ENCODE measurements at places on chromosomes 3 and 15. TPM values are rescaled to one million over a fixed set of nuclear protein-coding genes. Genes with fewer than 3 reads are reported as not detected.

DNA sequence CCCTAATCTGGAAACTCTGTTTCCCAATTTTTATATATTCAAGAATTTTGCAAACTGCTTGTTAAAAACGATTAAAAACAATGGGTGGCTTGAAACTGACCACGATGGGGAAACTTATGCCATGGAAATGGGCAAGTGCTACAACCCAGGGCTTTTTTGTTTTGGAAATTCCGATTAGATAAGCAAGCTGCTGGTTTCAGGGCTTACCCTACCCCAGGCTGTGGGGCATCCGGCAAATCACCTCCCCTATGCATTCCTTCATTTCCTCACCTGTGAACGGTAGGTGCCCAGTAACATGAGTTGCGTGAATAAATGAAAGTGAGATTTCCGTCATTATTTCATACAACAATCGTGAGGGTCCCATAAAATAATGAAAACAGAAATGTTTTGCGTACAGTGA, 34.3 kb downstream of the ST6GAL1 start:
- no peak for DNase-seq

GRCh38 chr15:60859996-60860494, 369.1 kb downstream of the RORA start:
- DNase-seq = no peak

DNA sequence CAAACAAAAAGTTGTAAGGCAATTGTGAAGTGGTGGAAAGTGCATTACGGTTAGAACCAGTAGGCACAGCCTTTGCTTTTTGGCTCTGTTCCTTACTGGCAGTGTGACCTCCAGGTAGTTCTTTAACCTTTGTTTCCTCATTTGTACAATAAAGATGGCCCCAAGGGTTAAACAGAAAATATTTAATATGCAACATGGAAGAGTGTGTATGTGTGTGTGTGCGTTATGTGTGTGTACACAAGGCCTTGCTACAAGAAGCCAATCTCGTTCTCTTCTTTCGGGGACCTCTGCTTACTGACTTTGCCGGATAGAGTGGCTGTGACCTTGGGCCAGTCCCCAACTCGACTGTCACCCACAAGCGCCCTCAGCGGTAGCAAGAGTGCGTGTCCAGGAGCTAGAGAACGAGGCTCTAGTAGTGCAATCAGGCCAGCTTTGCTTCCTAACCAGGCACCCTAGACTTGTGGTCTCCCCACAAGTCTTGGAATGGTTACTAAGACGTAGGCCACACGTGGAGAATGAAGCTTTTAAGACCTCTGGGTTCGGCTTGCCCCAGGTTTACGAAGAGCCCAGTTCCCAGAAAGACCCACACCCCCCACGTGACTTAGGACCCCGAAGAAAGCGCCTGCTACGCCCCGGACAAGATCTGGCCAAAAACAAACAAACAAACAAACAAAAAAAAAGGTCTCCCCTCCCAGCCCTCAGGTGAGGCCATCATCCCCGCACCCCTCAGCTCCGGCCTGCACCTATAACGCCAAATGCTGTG, 593 bp downstream of the CIAO2A start:
- peak; percentile 72 for DNase-seq

DNA sequence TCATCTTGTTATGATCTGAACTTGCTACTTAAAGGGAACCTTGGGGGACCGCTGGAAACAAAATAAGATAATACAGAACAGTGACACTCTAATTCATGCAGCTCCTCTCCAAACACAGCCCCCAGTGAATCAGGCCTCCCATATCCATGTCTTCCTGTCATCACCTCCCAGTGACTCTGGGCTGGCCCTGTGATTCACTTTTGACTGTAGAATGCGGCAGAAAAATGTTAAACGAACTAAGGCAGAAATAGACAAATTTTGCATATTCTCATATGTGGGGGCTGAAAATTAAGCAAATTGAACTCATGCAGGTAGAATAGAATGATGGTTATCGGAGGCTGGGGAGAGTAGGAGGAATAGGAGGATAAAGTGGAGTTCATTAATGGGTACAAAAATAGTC, 20.2 kb upstream of the GADL1 start:
- DNase-seq = no peak

DNA sequence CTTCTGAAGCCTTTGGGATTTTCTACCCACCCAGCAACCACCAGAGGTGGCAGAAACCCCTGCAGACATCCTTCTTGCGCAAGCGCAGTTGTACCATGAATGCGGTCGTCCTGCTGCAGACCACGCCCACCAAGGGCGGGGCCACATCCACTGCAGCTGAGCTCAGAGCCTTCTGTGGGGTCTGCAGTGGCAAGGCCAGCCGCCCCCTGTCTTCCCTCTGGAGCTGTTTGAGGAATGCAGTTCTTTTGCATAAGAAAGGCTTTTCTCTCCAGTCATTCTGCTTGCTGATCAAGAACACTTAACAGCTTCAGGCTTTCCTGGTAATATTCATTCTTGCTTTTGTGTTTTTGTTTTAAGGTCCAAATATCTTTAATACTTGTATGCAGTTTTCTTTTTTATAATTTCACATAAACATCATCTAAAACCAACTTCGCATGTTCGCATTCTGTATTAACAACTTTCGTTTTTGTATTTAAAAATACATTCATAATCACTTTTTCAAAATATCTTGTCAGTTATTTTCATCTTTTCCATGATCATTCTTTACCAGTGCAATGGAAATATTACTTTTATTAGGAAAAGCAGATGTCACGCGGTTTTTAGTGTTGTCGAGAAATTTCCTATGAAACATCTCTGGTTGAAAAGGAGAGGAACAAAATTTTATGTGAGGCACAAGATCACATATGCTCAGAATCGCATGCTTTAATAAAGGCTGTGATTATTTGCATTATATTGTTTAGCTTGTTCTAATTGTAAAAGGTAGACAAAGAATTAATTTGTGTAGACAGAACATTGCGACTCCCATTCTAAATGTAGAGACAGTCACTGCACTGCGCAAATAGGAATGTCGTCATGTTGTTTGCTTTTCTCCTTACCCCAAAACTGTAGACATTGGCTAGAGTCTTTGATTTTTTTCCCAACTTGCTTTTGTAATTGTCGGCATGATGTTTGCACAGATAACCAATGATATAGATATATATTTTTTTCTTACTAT, 98.1 kb upstream of the SNRPN start:
- no peak for DNase-seq

DNA sequence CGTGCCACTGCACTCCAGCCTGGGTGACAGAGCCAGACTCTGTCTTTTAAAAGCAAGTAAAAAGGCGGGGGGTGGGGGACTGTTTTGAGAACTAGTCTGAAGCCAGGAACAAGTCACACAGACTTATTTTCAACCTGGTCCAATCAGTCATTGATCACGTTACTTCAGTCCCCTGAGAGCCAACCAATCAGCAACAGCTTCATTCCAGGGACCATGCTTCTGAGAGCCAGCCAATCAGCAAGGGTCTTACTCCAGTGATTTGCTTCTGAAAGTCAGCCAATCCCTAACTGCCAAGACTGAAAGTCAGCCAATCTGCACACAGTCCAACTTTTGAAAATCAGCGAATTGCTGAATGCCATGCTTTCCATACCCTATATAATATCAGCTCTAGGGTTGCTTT, 48.6 kb upstream of the C15orf39 start:
- peak; percentile 82 for DNase-seq

GRCh38 chr3:84100861-84101260, 857.9 kb upstream of the CADM2 start:
- DNase-seq = no peak

DNA sequence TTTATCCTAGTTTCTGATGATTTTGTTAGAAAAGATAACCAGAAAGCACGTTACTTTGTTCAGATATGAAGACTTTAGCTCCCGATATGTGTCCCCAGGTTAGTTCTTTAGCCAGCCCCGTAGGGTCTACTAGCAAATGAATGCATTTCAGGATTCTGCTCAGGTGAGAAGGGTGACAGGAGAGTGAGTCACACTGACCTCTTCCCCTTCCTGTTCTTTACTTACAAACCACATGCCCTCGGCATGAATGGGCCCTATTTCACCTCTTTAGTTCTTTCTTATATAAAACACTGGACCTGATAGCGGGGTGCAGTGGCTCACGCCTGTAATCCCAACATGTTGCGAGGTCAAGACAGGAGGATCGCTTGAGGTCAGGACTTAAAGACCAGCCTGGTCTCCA, 98.4 kb downstream of the SLC49A4 start:
- peak; percentile 28 for DNase-seq

DNA sequence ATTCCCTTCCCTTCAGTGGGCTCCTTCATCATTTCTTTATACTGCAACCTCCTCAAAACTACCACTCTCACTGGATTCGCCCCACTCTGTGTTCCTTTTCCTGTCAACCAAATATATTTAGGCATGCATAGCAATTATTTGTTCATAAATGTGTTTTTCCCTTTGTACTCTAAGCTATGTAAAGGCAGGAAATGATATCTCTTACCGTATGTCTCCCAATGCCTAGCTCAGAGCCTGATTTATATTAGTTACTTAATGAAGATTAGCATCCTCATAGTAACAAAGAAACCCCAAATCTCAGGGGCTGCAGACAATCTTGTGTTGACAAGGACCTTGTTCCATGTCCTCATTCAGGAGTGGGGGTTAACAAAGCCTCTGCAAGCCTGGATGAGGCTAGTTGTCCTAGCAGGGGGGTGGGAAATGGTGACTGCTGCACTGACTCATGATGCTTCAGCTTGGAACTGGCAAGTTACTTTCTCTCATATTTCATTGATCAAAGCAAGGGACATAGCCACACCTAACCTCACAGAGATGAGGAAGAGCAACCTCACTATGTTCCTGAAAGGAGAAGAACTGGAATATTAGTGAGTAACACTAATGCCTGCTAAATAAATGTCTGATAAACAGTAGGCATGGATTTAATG, 15.2 kb downstream of the PHLDB2 start:
- peak; percentile 27 for DNase-seq

- DNase-seq = no peak
Measured at GRCh38 chr3:186831798-186832197, 10.7 kb upstream of the ADIPOQ start.

DNA sequence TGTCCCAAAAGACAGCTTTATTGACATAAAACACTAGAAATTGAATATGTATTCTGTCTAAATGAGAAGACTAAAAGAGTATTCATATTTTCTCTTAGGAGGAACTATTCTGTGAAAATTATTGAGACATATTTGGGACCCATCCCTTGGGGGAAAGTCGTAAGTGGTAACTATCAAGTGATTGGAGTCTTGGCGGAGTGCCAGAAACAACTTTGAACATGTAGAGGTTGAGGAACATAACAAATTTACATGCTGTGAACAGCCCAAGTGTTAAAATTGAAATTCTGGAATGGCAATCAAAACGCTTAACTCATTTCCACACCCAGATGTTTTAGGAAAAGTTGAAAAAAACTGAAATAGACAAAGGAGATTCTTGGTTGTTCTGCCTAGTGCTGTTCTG, 1034.6 kb downstream of the NSUN3 start:
- no peak for DNase-seq

DNA sequence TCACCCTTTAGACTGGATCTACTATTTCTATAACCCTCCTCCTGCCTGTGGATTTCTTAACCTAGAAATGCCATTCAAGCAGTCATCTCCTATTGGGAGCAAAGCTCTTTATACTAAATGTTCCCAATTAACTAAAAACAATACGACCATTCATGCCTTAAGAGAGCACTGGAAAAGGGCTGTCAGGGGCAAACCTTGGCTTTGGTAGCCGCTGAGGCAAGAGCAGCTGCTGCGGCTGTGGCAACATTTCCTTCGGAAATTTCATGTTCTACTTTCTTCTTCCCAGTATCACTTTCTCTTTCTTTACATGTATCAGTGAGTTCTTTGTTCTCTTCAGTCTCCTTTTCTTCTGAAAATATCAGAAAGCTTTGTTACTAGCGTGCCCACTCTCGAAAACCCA, 56.3 kb upstream of the CSPG5 start:
- no peak for DNase-seq

GRCh38 chr3:70248856-70249255, 63.6 kb downstream of the MDFIC2 start:
- DNase-seq = no peak

DNA sequence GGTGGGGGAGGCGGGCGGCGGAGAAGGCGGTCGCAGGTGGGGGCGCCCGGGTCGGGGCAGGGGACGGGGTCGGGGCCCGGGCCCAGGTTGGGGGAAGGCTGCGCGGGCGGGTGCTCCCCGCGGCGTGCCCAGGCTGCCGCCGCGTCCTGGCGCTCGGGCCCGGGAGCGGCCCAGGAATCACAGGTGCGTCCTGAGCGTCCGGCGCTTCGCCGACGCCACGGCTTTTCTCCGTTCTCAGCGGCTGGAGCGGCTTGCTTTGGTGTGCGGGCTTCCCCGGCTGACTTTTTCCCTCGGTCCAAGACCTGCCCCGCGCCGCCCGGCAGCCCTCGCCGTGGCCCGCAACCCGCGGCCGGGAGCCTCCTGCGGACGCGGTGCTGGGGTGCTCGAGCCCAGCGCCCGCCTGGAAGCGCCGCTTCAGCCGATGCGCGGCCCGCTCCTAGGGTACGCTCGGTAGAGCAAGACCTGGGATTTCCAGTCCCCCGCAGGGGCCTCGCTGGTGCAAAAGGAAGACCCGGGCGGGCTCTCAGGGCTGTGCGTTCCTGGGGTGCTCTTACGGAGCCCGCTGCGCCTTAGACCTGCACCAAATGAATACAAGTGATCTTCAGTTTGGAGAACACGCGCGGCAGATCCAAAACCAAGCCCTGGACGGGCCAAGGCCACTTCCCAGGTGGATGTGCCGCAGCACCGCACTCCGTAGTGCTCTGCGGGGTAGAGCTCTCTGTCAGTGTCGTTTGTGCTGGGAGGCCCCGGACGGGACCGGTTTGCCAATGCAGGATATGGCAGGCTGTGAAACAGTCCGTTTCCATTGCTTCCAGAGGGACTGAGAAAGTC, 639 bp downstream of the NIPA1 start:
- DNase-seq = peak; percentile 10

- DNase-seq = no peak
Measured at GRCh38 chr3:17811646-17812045, 69.2 kb upstream of the TBC1D5 start.

DNA sequence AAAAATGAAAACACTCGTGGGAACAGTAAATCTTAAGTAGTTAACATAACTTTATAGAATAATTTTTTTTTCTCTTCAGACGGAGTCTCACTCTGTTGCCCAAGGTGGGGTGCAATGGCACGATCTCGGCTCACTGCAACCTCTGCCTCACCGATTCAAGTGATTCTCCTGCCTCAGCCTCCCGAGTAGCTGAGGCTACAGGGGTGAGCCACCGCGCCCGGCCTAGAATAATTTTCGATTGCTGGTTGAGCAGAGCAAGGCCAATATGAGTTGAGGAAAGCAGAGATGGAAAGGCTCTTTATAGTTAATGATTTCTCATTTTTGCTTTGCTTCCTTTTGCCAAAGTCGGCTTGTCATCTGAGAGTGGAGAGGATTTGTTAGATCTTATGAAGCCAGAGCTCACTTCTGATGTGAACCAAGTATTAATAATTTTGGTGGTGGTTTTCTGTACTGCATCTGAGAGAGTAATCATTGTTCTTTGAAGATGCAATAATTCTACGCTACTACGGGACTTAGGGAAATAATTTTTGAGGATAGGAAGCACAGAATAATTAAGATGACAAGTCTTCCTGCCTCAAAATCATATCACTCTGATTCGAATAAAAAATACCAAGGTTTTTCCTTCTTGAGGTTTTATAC, 1.6 kb upstream of the GOLM2 start:
- no peak for DNase-seq

GRCh38 chr3:46243560-46243959, 1.3 kb downstream of the CCR3 start:
- DNase-seq = no peak

- peak; percentile 91 for DNase-seq
Measured at GRCh38 chr3:42755681-42756578, 17.1 kb downstream of the CCDC13 start.

The ALS2CL gene
- total RNA-seq = not detected

The DENND4A gene
- total RNA-seq = 13.2 TPM

The USF3 gene
- 6.3 TPM for total RNA-seq

The MTMR10 gene
- total RNA-seq = 17.4 TPM

The CDHR4 gene
- total RNA-seq = not detected

The CA12 gene
- 0.08 TPM for total RNA-seq

The DAZL gene
- not detected for total RNA-seq

The SLC22A13 gene
- not detected for total RNA-seq

The CELF6 gene
- total RNA-seq = 0.10 TPM
